CD4-positive, alpha-beta memory T cell (primary cell): ENCODE measurements at places on chromosomes 4 and X. TPM values are rescaled to one million over a fixed set of nuclear protein-coding genes. Genes with fewer than 3 reads are reported as not detected.

GRCh38 chr4:110109455-110109854, 89.0 kb downstream of the ELOVL6 start:
- no peak for DNase-seq

- DNase-seq = peak; percentile 54
These were observed 59.4 kb downstream of the TSC22D3 start for GRCh38 chrX:107716118-107716684.

GRCh38 chrX:10085223-10085622, 71.6 kb upstream of the CLCN4 start:
- DNase-seq = peak; percentile 51

The PRR32 gene
- not detected for polyA plus RNA-seq

The CFAP47 gene
- polyA plus RNA-seq = not detected

The BMP15 gene
- polyA plus RNA-seq = not detected
